ENCODE measurements at places on chromosomes 6 and 20. TPM values are rescaled to one million over a fixed set of nuclear protein-coding genes. Genes with fewer than 3 reads are reported as not detected.

Gene RIPPLY2
- polyA plus RNA-seq = not detected

Gene LTA
- polyA plus RNA-seq = not detected

Gene ELOVL2
- 0.21 TPM for polyA plus RNA-seq

Gene SLC35D3
- polyA plus RNA-seq = not detected

Gene MRAP2
- 0.16 TPM for polyA plus RNA-seq

Gene ELOVL4
- 0.40 TPM for polyA plus RNA-seq

Gene NKAIN4
- not detected for polyA plus RNA-seq

Gene NOX3
- polyA plus RNA-seq = not detected
